Stimulated activated CD4-positive, alpha-beta T cell treated with anti-CD3 and anti-CD28 coated beads, Interleukin-4, amount 100 ng/mL, for 1 hour (primary cell): ENCODE measurements at places on chromosomes 3 and 15.

DNA sequence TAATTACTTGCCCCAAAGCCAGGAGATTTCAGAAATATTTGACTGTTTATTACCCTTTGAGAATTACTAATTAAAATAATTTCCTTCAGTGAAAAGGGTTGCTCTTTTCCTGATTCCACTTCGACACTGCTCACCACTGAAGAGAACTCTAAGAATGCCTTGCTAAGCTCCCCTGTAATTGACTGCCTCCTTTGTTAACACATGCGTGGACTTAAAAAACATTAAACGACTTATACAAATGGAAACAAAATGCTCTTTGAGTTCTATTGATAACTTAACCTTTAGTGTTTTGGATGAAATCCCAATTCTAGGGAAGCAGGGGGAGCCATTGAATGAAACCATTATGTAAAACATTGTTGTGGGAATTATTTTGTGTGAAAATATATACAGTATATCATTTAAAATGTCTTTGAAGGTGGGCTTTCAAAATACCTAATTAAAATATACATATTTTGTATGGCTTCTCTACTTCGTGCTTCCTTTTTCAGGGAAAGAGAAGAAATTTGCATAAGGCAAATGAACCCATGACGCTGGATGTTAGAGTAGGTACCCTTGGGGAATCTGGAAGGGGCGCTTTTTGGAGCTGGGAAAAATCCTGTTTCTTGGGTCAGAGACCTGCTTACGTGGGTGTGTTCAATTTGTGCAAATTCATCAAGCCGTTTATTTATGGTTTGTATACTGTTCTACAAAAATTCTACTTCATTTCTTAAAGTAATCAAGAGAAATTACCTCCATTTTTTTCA is 64.2 kb downstream of the WWTR1 start:
- DNase-seq, result no peak

- no peak for DNase-seq
Observed at GRCh38 chr3:123351501-123351900, 97.4 kb downstream of the ADCY5 start.

- no peak for DNase-seq
Observed at GRCh38 chr15:71203586-71204474, 88.6 kb downstream of the THSD4 start.

DNA sequence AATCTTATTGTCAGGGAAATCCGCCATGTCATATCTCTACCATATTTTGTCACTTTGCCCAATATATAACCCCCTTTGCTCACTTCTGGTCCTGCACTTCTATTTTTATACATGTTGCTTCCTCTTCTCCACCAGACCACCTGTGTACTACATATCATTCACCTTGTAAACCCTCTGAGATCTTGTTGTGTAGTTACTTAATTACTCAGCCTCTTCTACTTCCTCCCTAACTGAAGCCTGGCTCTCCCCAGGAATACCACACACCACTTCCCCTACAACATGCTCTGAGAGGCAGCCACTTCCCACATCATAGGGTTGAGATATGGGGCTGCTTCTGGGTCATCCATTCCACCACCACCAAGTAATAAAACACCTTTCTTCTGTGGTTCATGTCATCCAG is 10.0 kb downstream of the HEXA start:
- no peak for DNase-seq

GRCh38 chr3:40557575-40558161 is 32.9 kb downstream of the ZNF621 start:
- no peak for DNase-seq

DNA sequence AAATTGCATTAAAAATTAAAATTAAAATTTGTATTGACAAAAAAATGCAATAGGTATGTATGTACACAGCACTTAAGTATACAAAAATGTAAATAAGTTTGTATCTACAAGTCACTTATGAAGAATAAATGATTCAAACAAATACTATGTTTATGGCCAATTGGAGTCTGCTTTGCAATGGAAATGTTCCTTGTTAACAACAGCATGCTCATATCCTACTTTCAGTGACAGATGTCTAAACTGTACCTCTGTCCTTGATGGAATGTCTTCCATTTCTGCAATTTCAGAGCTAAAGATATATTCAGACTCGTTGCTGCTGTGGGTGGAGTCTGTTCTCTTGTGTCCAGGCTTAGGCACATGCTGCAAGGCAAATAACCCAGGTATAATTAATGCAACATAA is 64.1 kb upstream of the MYO5C start:
- no peak for DNase-seq

GRCh38 chr3:179750720-179751328 is 98.0 kb downstream of the USP13 start:
- DNase-seq, result no peak

DNA sequence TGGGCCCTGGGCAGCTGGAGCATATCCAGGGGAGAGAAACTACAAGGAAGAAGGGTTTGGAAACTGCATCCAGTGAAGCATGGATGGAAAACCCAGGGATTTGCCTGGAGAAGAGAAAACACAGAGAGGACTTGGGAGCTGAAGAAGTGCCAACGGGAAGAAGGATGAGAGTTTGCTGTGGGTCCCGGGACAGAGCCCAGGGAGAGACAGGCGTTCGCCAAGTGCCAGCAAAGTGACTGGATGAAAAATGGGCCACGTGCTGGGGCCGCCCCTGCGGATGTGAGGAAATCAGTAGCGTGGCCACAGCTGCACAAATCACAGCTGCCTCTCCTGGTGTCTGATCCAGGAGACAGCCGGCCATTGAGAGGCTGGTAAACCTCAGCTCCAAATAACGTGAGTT is 70.4 kb downstream of the HES1 start:
- DNase-seq, result no peak

- DNase-seq, result no peak
Observed at GRCh38 chr3:174355505-174355904, 503.6 kb upstream of the NAALADL2 start.

- DNase-seq, result no peak
Observed at GRCh38 chr3:169666376-169667165, 3.1 kb upstream of the MECOM start.

DNA sequence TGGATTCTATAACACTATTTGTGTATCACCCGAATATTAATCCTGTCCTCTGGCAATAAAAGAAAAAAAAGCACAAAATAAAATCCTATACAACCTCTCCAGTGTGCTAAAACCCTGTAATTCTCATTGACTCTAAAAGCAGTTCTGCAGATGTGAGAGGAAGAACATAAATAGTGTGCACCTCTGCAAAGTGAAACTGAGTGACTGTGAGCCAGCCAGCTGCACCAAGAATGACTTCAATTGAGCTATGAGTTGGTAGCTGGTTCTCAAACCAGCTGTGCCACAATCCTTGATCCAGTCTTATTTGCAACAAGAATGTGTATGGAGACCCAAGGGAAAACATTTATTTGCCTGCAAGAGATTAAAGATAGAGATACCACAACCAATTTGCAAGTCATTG is 31.2 kb upstream of the COL8A1 start:
- no peak for DNase-seq

DNA sequence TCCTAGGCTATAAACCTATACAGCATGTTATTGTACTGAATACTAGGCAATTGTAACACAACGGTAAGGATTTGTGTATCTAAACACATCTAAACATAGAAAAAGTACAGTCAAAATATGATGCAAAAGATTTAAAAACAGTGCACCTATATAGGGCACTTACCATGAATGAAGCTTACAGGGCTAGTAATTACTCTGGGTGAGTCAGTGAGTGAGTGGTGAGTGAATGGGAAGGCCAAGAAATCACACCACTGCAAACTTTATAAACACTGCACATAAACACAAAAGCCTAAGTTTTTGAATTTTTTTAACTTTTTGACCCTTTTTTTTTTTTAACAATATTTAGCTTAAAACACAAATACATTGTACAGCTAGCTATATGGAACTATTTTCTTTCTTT is 204.7 kb upstream of the CTNNB1 start:
- DNase-seq, result no peak

DNA sequence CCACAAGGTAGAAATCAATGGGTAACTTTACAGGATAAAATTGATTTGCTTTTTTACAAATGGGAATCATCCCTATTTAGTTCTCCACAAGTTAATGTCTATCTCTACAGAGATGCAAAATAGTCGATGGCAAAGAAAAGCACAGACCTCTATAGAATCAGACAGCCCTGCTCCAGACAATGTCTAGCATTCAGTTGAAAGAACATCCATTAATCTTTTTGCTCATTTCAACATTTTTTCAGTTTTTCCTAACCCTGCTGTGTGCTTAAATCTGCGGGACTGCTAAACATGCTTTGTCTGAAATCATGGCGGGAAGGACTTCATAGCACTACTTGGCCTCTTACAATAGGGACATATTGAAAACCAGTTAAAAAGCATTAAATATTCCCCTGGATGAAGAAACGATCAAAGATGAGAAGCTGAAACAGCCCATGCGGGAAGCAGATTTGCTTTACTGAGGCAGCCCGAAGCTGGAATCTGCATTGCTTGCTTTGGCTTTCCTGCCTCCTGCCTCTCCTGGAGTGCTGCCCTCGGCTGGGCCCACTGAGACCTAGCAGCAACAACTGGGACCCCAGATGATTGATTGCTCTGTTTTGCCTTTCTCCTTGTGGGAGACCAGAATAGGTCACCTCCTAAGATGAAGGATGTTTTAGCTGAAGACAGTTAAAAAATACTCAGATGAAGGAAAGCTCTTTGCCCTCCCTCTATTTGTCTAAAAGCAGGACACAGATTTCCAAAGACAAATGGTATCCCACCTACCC is 38.5 kb upstream of the RASGRP1 start:
- no peak for DNase-seq

DNA sequence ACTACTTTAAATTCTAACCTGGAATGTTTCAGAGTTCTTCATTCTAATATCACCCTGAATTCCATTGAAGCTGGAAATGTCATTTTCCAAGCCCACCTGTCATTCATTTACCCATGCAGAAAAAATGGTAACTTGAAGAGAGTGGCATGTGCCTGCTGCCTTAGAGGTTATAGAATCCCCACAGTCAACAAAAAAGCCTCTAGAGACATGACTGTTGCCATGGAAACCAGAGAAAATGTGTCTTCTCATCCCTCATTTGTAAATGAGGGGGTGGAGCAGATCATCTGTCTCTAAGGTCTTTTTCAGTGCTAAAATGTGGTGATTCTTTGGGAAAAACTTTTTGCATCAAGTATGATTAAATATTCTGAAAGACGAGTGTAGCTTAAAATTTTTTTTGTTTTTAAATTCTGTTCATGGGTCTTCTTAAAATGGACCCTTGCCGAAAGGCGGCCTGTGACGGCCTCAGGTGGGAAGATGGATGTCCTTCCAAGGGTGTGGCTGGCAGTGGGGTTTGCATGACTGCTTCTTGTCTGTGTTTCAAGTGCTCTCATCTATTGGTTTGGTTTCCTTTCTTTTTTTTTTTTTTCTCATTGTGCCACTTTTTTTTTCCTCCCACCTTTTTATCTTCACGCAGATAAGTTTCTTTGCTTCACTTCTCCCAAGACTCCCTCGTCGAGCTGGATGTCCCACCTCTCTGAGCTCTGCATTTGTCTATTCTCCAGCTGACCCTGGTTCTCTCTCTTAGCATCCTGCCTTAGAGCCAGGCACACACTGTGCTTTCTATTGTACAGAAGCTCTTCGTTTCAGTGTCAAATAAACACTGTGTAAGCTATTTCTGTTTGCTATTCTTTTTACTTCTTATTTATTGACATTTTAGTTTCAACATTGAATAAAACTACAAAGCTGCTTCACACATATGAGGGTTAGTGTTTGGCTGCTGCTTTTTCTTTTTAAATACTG is 23.0 kb downstream of the TPM1 start:
- DNase-seq, result no peak

DNA sequence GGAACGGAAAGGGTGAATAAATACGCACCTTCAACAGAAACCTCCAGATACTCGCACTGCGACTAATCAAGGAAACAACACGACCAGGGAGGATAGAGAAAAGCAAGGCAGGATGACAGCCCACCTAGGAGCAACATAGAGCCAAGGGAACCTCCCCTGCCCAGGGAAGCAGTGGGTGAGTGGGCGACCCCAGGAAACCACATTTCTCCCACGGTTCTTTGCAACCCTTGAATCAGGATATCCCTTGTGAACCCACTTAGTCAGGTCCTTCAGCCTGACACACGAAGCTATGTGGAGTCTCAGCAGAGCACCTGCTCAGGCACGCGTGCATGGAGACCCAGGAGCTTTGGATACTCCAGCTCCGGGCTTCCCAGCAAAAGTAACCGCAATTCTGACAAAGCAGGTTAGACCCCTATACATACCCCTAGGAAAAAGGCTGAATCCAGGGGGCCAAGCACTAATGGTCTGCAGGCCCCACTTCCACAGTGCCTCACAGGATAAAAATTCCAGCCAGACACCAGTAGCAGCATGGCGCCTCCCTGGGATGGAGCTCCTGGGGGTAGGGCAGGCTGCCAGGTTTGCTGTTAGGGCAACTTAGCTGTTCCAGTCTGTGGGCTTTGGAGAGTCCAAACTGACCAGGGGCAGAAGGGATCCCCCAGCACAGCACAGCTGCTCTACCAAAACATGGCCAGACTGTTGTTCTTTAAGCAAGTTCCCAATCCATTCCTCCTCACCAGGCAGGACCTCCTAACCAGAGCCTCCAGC is 38.4 kb upstream of the PXYLP1 start:
- no peak for DNase-seq

GRCh38 chr3:127682561-127682960 is 9.8 kb downstream of the ABTB1 start:
- DNase-seq, result no peak

GRCh38 chr3:124574012-124574411 is 156.2 kb upstream of the UMPS start:
- DNase-seq, result no peak

DNA sequence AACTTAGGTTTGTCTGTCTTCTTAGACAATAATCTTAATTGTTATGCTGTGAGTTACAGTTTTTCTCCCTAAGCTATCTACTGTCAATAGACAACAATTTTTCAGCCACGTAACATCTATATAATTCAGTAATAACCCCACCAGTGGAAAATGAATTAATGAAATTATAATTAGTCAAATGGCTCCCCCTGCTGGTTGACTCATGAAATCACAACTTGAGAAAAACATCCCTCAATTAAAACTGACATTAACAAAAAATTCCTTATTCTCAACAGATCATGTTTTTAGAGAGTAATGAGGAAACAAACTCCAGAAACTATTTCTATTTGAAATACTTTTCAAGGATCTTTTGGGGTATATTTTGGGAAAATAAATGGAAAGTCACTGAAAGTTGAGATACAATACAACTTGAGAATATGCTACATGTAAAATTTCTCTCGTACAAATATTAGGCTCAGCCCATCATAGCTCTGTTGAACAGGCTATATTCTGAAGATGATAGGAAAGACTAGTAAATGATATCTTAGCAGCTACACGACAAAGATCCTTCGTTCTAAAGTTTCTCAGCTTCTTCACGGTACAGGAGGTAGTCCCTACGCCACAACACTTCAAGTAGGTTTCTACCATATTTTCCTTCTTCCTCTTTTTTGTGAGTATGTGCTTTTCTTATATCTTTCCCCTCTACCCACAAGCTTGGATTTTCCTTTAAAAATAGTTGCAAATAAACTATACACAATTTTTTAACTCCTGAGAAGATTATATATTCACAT is 20.7 kb downstream of the PPP1R2 start:
- no peak for DNase-seq

- no peak for DNase-seq
Observed at GRCh38 chr3:76400141-76400540, 614.8 kb upstream of the ZNF717 start.

GRCh38 chr15:34789326-34789725 is 6.0 kb downstream of the ACTC1 start:
- DNase-seq, result no peak
